ENCODE measurements at places on chromosomes 6 and 20.

DNA sequence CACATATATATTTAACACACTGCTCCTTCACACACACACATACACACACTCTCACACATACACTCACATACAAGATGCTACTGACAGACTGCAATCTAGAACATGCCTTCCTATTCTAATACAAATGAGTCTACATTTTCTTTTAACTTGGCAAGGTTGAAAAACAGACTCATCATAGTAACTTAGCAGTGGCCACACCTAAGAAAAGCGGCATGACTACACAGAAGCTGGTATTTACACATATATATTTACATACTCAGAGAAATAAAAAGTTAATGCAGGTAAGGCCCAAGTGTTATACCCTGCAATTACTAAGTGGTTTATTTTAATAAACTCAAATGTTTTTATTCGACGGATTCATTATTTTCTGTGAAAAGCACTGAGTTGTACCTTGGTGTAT is 209.3 kb downstream of the FOXC1 start:
- DNase-seq, result no peak

GRCh38 chr6:15331629-15332251 is 85.9 kb downstream of the JARID2 start:
- DNase-seq, result no peak

- DNase-seq, result no peak
Measured at GRCh38 chr20:12575352-12576095, 433.2 kb upstream of the SPTLC3 start.

- no peak for DNase-seq
Measured at GRCh38 chr6:11710311-11710761, 68.3 kb downstream of the ADTRP start.

GRCh38 chr6:11094411-11094851 is 797 bp downstream of the SMIM13 start:
- no peak for DNase-seq

DNA sequence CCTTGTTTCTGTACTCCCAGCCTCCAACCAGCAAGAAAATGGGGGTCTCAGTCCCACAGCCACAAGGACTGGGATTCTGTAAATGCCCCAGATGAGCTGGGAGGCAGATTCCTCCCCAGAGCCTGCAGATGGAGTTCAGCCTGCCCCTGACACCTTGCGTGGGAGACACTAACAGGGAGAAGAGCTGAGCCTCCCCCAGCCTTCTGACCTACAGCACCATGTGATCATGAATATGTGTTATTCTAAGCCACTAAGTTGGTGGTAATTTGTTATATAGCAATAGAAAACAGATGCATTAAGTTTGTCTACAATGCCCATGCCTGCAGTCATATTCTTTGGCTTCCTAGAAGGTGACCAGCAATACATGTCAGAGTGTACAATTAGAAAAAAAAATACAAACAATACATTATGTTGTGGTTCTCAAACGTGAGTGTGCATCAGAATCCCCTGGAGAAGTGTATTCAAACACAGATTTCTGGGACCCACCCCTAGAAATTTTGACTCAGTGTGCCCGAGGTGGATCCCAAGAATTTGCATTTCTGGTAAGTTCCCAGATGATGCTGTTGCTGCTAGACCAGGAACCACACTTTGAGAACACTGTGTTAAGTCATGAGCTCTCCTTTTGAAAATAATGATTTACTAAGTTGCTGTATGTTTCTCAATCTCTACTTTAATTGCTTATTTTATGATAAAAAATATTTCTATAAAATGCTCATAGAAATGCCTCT is 39.9 kb downstream of the SLC22A3 start:
- DNase-seq, result no peak

DNA sequence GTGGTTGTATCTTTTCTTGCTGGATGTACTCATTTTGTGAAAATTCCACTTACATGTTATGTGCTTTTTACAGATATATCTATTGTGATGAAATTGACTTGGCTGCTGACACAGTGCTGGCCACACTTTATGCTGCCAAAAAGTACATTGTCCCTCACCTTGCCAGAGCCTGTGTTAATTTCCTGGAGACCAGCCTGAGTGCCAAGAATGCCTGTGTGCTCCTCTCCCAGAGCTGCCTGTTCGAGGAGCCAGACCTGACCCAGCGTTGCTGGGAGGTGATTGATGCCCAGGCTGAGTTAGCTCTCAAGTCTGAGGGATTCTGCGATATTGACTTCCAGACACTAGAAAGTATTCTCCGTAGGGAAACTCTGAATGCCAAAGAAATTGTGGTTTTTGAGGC is 4.9 kb downstream of the BTBD3 start:
- DNase-seq, result no peak

DNA sequence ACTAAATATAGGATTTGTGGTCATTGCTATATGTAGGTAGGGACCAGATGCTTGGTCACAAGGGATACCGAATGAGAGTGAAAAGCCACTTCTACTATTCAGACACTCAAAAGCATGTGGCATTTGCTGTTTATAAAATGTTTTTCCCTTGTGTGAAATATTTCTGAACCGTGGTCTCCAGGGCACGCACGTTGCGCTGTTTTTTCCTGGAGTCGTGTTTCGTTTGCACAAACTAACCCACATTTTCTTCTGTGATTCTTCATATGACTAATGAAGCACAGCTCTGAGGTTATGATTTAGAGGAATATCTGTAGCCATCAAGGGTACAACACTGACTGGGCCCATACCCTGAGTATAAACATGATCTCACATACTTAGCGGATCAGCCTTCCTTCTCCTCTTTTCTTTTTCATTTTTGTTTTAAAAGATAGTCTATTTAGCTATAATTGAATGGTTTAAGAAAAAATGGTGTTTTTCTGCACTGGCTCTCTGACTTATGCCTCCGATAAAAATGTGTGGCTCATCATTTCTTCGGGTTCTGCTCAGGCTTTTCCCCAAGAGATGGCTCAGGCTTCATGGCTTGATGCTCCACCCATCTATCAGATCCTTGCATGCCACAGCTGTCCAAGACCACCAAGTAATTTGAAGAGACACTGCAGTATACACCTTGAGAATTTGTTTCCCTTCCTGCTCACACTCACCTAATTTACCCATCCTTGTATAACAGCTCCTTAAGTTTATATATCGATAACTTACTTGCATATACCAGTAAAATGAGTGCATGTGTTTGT is 59.9 kb upstream of the HBS1L start:
- DNase-seq, result peak; percentile 35
